ENCODE measurements at places on chromosomes 5 and 9.
A peak's percentile ranks its signal among the peaks of the same experiment; 100 is the strongest.

DNA sequence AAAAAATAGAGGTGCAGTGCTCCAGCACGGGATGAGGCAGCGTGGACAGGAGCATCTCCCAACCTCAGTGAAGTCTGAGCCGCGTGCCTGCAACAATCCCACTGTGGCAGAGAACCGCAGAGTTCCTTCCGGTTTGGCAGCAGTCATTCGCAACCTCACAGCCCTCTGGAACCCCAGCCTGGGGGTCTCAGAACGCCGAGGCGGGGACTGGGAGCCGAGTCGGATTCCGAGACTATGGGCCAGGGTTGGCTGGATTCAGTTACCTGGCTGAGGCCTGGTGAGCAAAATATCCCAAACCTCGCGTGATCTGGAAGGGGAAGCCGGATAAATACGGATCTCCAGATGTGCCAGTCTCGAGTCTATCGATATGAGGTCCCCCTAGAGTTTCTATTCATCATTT lies 27.0 kb downstream of the CDKN2A start:
- no peak for DNase-seq

DNA sequence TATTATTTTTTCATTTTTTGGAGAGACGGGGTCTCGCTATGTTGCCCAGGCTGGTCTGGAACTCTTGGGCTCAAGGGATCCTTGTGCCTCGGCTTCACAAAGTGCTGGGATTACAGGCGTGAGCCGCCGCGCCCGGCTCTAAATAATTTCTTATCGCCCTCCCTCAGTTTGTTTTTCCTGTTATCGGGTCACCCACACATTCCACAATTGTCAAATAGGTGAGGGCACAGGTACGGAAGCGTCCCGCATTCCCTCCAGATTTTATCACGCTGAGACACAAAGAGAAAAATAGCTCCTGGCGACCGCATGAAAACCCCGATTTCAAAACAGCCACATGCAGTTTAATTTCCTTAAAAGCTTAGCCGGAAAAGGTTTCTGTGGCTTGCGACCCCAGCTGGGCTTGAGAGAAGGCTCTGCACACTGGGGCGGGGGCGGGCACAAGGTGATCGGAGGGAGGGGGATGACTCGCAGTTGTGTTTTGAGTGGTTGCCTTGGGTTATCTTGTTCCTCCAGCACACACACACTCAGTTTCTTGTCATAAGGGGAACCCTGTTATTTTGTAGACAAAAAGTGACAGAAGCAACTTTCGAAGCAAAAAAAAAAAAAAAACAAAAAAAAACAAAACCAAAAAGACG lies 717 bp upstream of the IQGAP2 start:
- DNase-seq = peak; percentile 39

GRCh38 chr5:83720836-83721537 lies at the start of gene HAPLN1:
HAPLN1 (minus strand) TSS chr5:83720855; CDS start chr5:83673523, 47,332 bp downstream.
- DNase-seq = no peak

GRCh38 chr5:67051164-67051563 lies 145.4 kb downstream of the CD180 start:
- no peak for DNase-seq

DNA sequence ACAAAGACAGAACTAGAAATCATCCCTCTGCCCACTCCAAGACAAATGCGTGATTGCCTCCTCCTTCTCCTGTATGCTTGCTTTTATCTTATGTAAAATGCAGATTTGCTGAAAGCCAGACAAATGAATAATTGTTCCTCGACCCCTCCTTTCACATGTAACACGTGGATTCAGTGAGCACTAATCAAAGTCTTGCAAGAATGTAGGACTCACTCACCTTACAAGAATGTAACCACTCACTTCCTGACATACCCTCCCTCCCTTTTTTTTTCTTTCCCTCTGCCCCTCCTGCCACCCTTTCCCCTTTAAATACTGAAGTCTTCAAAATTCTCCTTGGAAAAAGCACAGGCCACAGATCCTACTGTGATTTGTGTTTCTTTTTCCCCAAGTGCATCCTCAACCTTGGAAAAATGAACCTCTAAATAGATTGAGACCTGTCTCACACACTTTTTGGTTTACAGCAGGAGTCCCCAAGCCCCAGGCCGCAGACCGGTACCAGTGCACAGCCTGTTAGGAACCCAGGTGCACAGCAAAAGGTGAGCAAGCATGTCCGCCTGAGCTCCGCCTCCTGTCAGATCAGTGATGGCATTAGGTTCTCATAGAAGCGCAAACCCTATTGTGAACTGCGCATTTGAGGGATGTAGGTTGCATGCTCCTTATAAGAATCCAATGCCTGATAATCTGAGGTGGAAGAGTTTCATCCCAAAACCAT lies 29.4 kb upstream of the HSD17B3 start:
- no peak for DNase-seq

DNA sequence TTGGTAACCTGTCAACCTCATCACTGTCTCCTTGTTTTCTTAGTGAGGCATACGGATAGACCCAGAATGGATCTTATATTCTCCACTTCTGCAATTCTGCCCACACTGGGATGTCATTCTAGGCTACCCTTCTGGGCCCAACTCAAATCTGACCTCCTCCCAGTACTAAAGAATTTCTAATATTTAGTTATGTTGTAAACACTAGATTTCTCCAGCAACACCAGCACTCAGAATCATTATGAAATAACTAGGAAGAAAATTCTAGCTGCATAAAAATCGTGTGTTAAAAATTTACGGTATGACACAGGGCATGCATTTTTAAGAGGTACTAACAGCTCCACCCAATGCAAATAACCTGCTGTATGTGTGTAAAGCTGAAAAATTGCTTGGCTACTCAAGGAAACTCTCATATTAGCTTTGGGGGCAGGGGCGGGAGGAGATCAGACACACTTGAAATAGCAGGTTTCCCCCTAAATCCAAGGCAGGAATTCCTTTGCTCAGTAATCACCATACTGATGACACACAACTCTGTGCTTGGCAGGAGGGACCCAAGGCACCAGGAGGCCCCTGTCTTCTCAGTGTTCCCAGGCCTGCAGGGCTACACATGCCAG lies 27.3 kb downstream of the MACROH2A1 start:
- DNase-seq = no peak

GRCh38 chr5:82808960-82809359 lies 268.2 kb downstream of the TMEM167A start:
- DNase-seq = no peak

DNA sequence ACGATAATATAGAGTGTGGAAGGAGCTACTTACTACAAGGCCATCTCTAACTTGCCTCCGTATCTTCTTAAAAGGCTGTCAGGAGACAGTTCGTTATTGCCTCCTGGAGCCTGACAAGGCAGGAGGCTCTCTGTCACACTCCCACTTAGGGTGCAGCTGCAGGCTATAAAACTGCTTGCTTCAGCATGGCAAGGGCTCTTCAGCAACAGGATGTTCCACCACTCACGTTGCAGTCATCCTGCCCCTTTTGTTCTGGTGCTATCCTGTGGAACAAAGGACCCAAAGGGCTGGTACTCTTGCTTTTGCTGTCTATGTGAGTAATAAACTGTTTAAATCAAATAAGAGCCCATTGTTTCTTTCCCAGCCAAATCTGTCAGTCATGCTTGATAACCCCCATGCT lies 508.9 kb downstream of the NTRK2 start:
- no peak for DNase-seq

DNA sequence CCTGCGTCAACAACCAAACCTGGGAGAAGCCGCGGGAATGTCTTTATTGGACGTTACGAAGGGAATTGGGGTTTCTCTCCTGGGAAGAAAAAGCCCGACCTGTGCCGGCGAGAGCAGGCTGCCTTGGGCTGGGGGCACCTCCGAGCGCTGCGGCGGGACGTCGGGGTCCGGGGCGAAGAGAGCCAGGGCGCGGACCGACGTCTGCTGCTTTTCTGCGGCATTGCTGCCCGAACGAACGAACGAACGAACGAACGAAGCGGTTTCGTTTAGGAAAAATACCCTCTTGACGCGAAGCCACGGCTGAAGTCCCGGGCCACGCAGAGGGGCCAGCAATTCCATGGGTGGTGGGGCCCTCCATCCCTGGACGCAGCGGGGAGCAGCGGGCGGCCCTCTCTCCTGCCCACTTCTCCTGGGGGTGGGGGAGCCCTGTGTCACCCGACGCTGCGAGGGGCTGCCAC lies 4.8 kb upstream of the PITX1 start:
- no peak for DNase-seq

GRCh38 chr5:40736103-40736875 lies 19.5 kb downstream of the TTC33 start:
- DNase-seq = no peak

DNA sequence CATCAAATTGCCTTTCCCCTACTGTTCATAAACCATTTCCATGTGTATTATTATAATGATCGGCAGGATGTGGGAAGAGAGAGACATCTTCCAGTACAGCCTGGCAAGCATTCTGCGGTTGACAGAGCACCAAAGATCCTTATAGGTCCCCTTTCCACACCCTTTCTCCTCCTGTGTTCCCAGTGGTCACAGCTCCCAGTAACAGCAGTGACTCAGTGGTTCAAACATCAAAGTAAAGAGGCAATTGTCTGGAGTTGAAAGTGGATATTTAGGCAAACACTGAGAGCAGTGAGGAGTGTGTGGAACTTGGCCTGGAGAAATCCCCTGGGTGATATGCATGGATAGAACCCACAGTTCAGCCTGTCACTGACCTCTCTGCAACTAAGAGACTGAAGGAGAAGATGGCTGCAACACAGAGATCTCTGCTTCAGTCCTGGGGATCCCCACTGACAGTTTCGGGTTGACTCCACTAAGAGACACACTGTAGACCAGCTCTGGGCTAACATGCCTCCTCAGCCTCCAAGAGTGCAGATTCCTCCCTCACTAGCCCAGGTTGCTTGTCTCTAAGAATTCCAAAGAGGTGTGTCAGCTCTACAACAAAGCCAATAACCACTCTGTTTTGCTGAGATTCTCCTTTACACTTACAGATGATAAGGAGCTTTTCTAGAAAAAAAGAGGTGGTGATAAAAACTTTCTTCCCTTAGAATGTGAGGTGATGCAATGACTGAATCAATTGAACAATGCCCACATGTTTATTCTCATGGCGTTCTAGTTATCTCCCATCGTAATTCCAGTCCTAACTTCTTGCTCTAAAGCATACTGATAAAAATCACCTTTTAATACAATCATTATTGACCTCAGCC lies 94.4 kb upstream of the IL6ST start:
- DNase-seq = no peak

GRCh38 chr9:16135968-16136367 lies 583.1 kb downstream of the CCDC171 start:
- DNase-seq = no peak

DNA sequence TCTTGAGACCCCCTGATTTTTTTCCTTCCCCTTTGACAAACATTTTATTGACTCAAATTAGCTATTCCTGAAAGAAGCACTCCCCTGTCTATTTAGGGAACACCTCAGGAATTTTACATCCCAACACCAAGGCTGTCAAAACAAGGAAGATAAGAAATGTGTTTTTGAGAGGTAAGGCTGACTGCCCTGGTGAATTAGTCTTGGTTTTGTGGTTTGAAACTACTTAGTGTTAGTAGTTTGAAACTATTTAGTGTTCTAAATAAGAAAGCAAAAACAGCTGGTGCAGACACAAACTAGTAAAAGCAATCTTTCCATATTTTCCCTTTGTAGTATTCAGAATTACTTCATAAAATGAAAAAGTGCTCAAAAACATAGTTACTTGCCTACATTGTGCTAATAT lies 120.7 kb downstream of the PCSK1 start:
- no peak for DNase-seq

DNA sequence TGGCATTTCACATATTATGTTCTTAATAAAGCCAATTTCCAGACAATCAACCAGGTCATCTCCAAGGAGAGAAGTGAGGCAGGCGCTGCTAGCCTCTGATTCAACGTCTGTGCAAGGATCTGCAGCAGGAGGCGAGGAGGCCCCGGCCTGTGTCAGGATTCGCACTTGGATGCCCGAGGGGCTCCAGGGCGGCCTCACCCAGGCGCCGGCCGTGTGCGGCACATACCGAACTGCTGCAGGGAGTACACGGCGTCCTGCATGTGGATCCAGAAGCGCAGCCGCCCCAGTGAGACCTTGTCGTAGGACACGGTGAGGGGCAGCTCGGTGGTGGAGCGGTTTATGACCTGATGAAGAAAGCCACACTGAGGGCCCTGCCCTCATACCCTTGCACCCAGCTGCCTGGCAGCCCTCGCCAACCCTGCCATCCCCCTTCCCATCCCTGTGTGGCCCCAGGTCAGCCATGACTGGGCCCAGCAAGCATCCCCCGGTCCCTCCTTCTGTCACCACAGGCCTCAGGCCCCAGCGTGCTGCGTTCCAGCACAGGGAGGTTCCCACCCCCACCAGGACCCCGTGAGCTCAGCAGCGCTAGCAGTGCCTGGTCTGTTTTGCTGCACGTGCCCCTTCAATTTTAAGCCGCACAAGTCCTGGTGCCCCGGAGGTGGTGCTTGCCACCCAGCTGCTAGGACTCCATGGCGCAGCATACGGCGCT lies 9.9 kb downstream of the CLPTM1L start:
- no peak for DNase-seq

DNA sequence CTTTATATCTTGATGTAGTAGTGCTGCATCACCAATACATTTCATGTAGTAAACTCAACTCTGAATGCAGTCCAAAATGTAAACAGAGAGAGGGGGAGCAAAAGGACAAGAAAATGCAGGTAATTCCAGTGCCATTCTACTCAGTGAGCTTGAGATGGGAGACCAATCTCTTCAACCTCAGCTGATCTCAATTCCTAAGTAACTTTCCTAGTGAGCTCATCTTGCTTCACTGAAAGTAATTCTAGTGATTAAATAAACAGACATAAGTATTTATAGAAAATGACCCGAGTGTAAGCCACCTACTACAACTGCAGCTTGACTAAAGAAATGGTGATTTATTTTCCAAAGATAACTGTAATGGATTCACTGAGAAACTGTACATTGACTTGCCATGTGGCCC lies 424.5 kb downstream of the DMRT2 start:
- no peak for DNase-seq

DNA sequence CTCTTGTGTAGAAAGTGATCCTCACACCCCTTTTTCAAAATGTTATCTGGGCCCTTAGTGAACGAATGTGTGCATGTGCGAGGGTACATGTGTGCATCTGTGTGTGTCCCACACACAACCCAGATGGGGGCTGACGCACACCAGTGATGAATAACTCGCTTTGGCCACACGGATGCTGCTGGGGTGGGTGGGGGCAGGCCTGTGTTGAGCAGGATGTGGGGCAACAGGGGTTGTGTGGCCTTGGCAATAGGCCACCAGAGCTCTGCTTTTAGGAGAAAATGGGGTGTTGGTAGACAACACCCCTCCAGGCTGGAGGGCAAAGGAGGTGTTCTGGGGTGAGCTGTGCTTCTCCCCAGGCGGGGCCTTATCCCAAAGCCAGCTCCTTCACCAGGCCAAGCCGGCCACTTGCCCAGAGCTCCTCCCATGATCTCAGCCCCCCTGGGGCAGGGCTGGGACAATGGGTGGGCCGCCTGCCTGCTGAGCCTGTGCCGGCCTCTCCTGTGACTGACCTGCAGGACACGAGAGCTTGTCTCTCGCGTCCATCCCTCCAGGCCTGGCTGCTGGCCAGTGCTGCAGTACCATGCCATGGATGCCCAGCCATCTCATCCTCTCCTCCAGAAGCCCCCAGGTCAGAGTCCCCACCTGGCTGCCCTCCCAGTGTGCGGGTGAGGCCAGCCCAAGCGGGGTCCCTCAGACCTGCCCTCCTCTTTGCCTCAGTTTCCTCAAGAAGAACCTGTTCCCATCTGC lies 1.7 kb downstream of the DBN1 start:
- no peak for DNase-seq

- DNase-seq = no peak
Measured at GRCh38 chr9:12266758-12267157, 426.4 kb upstream of the TYRP1 start.

- DNase-seq = no peak
Measured at GRCh38 chr5:39426051-39426745, 1.4 kb upstream of the DAB2 start.

- no peak for DNase-seq
Measured at GRCh38 chr5:75584641-75585040, 26.6 kb upstream of the ANKDD1B start.

GRCh38 chr5:180137401-180138213 lies 66.0 kb upstream of the RNF130 start:
- no peak for DNase-seq
